GM12891 (cell line): ENCODE measurements at places on chromosomes 6 and 20.

DNA sequence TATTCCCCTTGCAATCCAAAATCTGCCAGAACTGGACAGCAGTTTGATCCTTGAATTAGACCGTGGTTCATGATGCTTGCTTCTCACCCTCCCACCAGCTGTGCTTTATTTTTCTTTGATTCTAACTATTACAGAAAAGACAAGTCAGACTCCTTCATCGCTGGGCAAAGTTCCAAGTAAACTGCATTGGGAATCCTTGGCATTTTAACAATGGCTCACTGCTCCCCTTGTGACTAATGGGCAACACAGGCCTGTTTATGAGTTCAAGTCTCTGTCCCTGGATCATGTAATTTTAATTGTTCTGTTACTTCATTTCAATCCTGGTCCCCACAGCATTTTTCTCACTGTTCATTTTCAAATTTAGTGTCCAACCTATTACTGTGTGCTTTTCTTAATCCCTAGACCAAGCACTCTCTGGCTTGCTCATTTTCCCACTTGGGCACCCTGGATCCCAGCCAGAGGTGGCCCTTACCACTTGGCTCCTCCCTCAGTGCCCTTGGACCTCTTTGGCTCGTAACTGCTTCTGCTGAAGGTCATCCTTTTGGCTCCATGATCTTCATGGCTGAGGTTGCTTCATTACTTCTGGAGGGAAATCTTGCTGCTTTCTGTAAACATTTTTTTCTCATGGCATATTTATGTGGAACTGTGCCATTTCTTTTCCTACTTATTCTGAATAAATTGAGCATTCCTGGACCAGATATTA, 32.8 kb downstream of the PSMB9 start:
- no peak for DNase-seq

- DNase-seq: no peak
Measured at GRCh38 chr6:77548190-77548589, 84.9 kb upstream of the HTR1B start.

DNA sequence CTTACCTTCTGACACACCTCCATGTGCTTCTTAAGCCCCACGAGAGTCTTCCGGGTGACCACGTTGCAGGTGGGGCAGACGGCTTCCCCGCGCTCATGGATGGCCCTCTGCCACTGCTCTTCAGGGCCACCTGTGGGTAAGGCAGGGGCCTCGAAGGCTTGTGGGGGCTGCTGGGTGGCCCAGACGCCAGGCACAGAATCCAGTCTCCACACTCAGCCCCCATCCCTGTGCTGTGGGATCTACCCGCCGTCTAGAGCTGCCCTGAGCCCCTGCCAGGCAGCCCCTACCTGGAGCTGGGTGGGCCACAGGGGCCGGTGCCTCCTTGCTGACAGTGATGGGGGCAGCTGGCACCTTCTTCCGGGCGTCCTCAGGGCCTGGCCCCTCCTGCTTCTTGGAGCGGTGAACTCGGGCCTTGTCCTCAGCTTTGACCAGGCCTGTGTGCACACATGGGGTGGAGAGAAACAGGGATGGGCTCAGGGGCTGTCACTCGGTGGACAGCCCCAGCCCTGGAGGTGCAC, 5.9 kb downstream of the ZNF512B start:
- DNase-seq: no peak

- DNase-seq: no peak
Measured at GRCh38 chr6:33996120-33996475, 149.8 kb downstream of the GRM4 start.

- no peak for DNase-seq
Measured at GRCh38 chr6:22146678-22146930, 150.2 kb downstream of the PRL start.

DNA sequence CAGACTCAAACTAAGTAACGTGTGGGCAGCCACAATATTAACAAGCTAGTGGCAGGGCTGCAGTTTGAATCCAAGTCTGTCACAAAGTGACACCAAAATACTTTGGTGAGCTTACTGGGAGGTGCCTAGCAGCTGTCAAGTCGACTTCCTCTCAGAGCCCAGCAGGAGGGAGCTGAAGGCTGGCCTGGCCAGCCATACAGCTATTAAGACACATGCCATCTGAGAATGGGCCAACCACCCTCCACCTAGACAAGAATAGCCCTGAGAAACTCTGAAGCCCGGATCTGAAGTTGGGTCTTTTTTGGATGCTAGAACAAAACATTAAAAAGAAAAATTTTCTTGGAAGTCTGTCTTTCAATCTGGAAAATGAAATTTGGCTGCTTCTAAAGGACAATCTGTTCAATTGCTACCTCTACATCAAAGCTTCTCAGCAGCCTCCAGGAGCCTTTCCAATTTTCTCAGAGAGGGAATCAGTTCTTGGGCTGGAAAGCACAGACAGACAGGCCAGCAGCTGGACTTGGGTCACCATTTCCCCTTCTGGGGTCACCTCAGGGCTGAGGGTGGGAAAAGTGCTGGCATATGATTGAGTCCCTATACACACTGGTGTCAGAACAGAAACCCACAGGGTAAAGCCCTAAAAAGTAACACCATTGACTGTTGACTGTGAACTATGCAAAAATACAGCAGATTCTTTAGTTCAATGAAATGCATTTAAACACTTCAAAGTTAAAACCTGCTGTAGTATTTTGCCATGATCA, 42.9 kb downstream of the UQCC1 start:
- no peak for DNase-seq

DNA sequence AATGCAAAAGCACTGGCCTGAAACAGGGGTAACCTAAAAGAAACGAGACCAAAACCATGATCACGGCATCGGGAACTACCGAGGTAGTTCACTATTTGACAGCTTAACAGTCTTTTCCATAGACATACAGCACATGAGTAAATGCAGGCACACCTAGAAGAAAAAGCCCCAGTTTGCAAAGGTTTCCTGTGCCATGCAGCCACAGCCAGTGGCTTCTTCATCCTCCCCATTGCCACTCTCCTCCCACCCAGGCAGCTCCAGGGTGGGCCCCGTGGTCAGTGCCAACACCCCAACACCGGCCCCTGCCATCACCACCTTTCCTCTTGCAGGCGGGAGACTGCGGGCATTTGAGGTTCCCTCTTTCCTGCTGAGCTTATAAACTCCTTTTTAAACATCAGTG, 115.4 kb downstream of the SLC23A2 start:
- DNase-seq: no peak

- peak; percentile 40 for DNase-seq
Measured at GRCh38 chr6:158290659-158291058, 21.6 kb upstream of the TULP4 start.

DNA sequence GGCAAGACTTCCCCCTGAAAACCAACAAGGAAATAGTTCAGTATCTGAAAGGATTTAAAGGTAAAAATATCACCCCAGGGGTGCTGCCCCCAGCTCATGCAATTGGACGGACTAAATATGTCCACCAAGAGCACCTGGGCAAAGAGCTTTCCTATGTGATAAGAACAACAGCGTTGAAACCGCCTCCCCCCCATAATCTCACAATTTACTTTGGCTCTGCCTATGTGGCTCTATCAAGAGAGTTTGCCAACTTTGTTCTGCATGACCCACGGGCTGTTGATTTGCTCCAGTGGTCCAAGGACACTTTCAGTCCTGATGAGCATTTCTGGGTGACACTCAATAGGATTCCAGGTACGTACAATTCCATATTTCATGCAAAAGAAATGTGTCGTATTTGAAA, 35.8 kb downstream of the GCNT2 start:
- no peak for DNase-seq

DNA sequence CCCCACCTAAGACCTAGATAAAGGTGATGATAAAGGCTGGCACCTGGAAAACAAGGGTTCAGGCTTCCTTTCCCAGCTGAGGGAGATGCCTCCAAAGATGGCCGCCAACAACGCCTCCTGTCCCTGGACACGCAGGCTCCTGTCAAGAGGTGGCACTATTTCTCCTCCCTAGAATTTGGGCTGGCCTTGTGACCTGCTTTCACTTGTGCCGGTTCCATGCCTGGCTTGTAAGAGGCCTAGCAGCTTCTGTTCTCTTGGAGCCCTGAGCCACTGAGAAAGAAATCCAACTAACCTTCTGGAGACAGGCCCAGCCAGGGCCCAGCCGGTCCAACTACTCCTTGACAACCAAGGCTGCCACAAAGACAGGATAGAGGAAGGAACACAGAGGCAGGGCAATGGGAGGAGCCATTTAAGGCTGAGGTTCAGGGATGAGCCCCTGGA, 60.2 kb upstream of the RALY start:
- DNase-seq: peak; percentile 41

DNA sequence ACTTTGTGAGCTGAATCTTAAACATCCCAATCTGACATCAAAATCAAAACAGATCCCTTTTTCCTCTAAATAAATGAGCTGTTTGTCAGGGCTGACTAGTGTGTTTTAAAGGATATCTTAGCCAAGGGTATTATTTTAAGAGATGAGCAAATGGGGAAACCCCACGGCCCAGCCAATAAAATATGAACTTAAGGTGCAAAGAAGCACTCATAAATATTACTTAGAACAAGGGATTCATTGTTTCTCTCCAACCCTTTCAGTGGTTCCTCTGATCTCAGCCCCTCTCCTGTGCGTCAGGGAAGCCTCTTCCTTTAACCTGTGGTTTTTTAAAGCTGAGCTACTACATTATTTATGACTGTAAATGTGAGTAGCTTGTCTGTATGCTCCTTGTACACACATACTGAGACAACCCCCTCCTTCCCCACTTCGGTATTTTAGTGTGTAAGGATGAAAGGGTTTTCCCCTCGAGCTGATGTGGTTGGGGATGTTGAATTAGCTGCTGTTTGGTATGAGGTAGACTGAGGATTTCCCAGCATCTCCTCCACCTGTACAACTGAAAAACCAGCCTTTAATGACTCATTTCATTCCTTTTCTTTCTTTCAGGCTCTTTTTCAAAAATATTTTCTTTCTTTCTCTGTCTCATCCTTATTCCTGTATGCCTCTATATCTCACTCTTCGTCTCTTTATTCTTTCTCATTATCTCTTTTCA, 6.5 kb downstream of the BMP5 start:
- no peak for DNase-seq

- no peak for DNase-seq
Measured at GRCh38 chr6:12602342-12602741, 114.2 kb upstream of the PHACTR1 start.

- DNase-seq: no peak
Measured at GRCh38 chr20:20223981-20224380, 143.9 kb upstream of the INSM1 start.
